Suprapubic skin (tissue), 4 donors: ENCODE measurements at places on chromosomes 7 and 10. TPM values are rescaled to one million over a fixed set of nuclear protein-coding genes. Genes with fewer than 3 reads are reported as not detected.

Gene MEIG1
- not detected for total RNA-seq

Gene PLEKHS1
- total RNA-seq: 0.98 TPM

Gene OLAH
- total RNA-seq: not detected

Gene DGKI
- total RNA-seq: 6.2 TPM

Gene ITIH2
- not detected for total RNA-seq

Gene DENND10
- total RNA-seq: 32.2 TPM

Gene NUDT13
- total RNA-seq: 1.6 TPM
